RCC 7860 (cell line): ENCODE measurements at places on chromosomes 11 and 22.
A peak's percentile ranks its signal among the peaks of the same experiment; 100 is the strongest.

DNA sequence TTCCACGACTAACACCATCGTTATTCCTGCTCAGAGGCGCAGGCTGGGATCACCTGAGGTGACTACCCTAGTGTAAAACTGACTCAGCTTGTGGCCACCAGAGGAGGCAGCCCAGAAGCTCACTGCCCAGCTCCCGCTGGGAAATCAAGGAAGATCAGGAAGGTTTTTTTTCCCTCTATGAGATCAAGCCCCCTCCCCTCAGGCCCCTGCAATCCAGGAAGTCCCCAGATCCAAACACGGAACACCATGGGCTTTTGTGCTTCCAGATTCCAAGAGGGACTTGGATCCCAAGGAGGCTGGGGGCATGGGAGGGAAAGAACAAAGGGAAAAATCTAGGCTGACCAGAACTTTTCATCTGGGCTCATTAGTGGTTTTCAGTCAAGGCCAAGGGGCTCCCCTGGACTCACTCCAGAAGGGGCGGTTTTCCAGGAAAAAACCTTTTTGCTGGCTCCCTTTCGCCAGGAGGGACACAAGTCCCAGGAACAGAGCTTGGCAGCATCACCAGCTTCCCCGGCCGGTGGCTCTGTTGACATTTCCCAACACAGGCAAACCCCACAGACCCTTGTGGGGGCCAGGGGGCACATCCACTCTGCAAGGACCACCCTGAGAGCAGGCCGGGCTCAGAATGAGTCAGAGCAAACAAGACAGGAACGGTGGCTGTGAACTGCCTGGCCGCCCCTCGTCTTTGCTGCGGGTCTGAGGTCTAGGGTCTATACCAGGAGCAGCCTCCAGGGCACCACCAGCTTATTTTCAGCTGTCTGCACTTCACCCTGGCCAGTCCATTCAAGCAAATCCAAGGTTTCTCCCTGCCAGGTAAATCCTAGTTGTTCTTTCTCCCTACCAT, 36.8 kb downstream of the MYH9 start:
- peak; percentile 84 for DNase-seq

- no peak for DNase-seq
Observed at GRCh38 chr22:45881524-45881875, 95.5 kb downstream of the WNT7B start.

GRCh38 chr11:40417627-40418026, 1041.8 kb downstream of the LRRC4C start:
- DNase-seq = no peak

GRCh38 chr11:74084796-74085541, 76.1 kb upstream of the UCP3 start:
- DNase-seq = peak; percentile 48

- no peak for DNase-seq
Observed at GRCh38 chr22:50218153-50218995, 17.6 kb downstream of the SELENOO start.

- DNase-seq = no peak
Observed at GRCh38 chr11:111463276-111463675, 48.9 kb downstream of the BTG4 start.

DNA sequence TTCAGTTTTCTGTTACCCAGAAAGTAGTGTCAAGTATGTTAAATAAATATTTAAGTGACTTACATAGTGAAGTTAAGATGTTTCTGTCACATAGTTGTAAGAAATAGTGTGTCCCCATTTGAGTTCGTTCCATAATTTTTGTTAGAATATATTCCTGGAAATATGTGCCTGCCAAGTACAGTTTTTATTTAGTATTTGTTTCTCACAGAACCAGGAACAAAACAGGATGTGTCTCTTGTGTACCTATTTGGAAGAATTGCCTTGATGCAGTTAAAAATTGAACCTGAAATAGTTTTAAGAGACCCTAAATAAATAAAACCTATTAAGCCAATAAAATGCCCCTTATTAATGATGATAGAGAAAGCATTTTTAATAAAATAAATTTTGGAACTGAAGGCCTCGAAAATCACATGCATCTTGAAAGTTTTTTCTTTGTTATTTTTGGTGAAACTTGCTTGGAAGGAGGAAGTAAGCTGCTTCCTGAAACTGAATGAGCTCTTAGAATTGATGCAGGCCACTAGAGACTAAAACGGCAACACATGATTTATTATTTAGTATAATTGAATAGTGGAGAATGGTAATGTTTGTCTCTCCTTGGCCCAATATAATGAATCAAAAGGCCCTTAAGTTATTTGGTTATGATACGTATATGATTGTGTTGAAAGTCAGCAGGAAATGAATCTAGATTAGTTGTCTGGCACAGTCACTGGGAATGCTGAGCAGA, 55.9 kb downstream of the SWAP70 start:
- DNase-seq = no peak

- DNase-seq = no peak
Observed at GRCh38 chr11:83691451-83691950, 405.3 kb upstream of the CCDC90B start.
